SIG-M5 (cell line): ENCODE measurements at places on chromosomes 7 and 10.

DNA sequence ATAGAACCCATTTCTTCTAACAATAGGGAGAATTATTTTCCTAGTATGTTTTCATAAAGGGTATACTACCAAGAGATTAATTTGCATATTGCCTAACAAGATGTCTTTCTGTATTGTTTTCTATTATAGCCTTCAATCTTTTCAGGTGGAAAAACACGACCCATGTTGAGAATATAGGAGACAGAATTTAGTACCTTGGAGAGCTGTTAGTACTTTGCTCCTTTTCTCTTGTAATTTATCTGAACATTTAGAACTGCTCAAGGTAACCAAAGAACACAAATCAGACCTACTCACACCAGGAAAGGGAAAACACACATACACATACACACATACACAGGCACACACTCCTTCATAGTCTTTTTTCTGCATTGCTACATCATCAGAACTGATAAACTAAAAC lies 7.8 kb upstream of the TRDMT1 start:
- DNase-seq = no peak

DNA sequence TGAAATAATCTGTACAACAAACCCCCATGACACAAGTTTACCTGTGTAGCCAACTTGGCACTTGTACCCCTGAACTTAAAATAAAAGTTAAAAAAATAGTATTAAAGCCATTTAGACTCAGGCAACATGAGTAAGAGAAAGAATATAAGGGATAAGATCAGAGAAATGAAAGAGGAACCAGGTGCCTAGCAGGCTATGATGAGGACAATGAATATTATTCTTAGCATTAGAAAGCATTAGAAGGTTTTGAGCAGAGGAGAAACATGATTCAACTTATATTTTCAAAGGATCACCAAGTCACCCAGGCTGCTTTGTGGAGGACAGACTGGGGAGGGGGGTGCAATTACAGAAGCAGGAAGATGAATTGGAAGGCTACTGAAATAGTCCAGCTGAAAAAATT lies 48.1 kb upstream of the TES start:
- DNase-seq = no peak

DNA sequence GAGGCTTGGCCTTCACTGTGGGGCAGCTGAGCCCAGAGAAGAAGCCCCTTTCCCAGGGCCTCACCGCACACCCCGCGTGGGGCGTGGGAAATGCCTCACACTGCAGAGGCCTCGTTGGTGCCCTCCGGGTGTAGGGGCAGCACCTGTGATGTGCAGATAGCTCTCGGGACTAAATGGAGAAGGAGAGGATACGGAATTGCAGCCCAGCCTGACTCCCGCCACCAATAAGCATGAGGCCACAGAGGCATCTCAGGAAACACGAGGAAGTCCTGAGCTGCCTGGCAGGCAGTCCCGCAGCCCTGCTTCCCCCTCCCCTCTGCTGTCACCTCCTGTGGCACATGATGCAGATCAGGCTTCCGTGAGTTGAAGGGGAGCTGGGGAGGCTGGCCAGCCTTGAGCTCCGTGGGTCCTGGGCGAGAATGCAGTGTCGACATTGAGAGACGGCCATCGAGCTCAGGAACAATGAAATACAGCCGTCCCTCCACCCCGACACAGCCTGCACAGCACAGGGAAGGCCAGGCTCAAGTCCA lies 59.6 kb upstream of the PPP2R2D start:
- no peak for DNase-seq

GRCh38 chr10:121411004-121411403 lies 187.2 kb downstream of the FGFR2 start:
- DNase-seq = no peak

DNA sequence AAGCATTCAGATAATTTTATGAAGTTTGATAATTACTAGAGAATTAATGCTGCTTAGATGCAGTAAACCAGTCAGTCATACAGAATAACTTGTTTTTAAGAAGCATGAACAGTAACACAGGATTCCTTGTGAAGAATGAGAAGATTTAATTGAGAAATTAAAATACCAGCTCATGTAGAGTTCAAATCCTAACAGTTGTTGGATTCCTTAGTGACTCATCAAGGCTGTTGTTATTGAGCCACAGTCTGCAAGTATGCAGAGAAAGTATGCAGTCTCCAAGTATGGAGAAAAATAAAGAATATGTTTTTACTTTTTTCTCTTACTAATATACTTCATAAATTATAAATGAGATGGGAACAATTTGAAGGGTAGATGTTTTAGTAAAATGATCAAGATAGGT lies 30.2 kb upstream of the CYP26C1 start:
- DNase-seq = no peak

GRCh38 chr7:38600741-38601140 lies 30.4 kb downstream of the AMPH start:
- no peak for DNase-seq

- no peak for DNase-seq
Observed at GRCh38 chr7:124679586-124680225, 85.9 kb downstream of the GPR37 start.

DNA sequence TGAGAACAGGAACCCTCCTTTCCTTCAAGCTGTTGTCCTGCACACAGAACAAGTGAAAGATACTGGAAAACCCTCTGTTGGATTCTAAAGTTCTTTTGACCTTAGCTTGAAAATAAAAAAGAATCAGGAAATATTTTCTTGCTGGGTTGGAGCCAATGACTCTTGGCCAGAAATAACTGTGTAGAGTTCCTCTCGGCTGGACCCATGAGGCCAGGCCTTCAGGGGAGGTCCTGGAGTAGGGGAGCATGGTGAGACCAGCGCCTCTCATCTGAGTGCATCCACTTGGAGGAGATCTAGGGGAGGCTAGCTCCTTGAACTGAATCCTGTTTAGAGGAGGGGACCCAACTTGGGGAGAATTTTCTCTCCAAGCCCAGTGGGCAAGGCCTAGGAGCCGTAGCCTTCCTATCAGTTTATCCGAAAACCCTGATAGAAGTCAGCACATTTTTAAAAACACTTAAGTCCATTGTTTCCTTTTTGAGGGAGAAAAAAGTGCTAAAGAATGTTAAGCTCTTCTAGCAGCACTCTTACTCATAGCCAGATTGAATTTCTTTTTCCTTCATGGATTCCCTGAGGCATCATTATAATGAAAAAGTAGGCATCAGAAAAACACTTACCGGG lies 635.7 kb upstream of the ANKRD30A start:
- no peak for DNase-seq

DNA sequence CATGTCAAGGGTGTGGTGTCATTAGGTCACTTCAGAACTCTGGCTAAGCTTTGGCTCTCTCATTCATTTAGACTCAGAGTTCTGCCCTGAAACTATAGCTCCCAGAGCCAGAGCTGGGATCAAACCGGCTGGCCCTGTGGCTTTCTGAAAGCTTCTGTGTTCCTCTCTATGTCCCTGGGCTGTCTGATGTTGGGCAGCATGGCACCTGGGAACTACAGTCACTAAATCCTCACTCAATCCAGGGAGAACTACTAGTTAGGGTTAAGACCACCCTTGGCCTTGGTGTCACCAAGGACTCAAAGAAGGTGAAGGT lies 13.2 kb downstream of the ATG9B start:
- no peak for DNase-seq

DNA sequence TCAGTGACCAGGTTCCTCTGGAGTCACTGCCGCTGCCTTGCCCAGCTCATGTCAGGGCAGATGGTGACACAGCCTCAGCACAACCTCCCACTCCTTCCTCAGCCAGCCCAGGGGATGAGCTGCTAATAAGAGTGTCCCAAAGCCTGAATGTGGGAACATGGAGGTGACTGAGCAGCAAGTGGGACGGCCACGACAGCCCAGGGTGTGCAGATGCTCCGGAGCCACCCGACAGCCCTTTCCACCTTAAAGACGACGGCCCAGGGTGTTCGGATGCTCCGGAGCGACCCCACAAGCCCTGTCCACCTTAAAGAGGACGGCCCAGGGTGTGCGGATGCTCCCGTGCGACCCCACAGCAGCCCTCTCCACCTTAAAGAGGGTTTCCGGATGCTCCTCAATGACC lies 89.2 kb downstream of the DIP2C start:
- no peak for DNase-seq

DNA sequence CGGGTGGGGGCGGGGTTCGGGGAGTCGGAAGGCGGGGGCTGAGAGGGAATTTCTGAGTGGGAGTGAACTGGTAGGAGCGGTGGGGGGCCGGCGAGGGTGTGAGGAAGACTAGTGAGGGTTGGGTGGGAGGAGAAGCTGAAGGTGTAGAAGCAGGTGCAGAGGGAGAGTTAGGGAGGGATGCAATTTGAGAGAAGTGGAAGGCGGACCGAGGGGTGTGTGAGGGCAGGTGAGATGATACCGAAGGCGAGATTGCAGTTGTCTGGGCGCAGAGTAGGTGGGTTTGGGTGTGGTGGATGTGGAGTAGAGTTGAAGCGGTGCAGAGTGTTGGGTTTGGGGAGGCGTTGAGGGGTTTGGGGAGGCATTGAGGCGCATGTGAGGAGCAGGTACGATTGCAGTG lies 643 bp downstream of the KAT6B start:
- no peak for DNase-seq

- DNase-seq = no peak
Observed at GRCh38 chr7:32879460-32879859, 12.1 kb downstream of the KBTBD2 start.

GRCh38 chr7:14207138-14207537 lies 217.7 kb upstream of the ETV1 start:
- no peak for DNase-seq

- no peak for DNase-seq
Observed at GRCh38 chr7:128951296-128951695, 13.6 kb downstream of the IRF5 start.

GRCh38 chr7:51472873-51473272 lies 156.3 kb upstream of the COBL start:
- DNase-seq = no peak

GRCh38 chr7:130433301-130433700 lies 7.5 kb downstream of the CEP41 start:
- no peak for DNase-seq

GRCh38 chr10:123390332-123390731 lies 236.1 kb downstream of the BUB3 start:
- DNase-seq = no peak

- no peak for DNase-seq
Observed at GRCh38 chr7:148371280-148371937, 219.2 kb upstream of the C7orf33 start.

DNA sequence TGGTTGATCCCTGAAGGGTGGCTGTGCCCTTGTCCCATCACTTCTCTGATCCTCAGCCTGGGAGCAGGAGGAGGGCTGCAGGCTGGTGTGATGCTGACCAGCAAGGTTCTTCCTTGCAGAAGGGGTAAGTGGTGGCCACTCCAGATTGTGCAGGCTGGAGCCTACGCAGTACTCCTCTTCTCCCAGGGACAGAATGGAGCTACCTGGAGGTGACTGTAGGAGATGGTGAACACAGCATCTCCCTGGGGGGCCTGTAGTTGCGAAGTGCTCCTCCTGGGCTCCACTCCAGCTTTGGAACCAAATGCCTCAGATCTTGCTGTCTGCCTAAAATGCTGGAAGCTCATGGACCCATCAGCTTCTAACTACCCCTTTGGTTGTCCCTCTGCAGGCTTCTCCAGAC lies 323.6 kb upstream of the PODXL start:
- no peak for DNase-seq

GRCh38 chr10:35203745-35204144 lies 77.1 kb downstream of the CREM start:
- DNase-seq = no peak

DNA sequence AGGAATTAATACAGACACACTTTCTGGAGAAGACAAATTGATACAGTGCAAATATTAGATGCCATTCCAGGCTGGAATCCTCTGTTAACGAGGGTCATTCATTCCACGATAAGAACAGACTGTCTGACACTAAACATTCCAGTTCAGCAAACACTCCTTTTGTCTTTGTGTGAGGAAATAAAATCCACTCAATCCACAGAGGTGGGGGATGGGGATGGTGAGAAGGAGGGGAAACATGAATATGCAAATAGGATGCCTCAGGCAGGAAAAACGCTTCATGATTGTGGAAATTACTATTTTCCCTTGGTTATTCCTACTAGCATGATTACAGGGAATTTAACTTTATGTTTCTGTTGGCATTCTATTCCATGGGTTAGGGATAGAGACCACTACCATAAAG lies 196.9 kb upstream of the CDCA7L start:
- no peak for DNase-seq

- DNase-seq = no peak
Observed at GRCh38 chr10:93422118-93422517, 60.0 kb downstream of the MYOF start.

DNA sequence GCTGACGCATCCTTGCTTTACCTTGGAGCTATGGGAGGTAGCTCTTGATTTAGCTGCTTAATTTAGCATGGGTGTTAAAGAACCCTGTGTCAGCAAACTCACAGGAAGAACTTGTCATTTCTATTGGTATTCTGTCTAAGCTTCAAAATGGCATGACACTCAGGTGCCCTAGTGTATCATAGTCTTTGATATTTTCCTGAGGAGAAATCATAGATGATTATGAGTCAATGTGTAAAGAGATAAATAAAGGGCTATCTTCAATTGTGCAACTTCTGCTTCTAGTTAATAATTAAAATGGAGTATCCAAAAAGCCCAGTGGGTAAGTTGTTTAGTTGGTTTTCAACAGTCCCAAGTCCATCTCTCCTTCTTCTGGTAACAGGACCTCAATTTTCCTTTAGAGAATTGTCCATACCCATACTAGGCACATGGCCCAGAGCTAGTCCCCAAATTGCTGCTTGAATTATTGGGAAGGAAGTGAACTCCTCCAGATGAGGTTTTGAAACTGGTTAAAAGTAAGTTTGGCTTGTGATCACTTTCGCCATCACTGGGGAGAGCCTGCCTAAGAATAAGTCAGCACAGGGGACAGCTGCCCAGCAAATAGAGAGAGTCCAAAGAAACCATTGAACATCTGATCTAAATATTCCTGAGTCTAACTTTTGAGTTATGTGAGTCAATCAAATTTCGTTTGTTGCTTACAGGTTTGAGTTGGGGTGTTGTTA lies 169.0 kb upstream of the PHYHIPL start:
- no peak for DNase-seq

DNA sequence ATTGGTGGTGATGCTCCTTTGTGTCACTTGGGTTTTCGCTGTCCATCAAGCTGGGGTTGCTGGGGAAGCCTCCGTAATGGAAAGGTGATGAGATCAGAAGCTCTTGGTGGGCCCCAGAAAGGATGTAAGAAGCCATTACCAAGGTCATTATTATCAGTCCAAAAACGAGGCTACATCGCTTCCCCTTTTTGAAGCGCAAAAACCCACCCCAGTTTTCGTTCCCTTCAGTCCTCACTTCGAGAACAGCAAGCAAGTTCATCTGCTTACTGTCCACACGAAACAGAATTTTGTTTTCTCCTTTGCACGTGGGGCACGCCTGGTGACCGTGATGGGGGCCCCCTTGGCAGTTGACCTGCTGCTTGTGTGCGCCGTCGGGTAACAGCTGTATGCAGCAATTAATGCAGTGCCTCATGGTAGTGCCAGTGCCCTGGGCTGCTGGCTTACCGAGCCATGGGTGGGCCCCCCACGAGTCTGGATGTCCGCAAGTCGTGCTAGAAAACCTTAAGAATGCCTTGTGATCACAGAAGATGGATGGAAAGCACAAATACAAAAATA lies 47.5 kb downstream of the CHST15 start:
- no peak for DNase-seq

GRCh38 chr7:92768501-92769393 lies 67.6 kb downstream of the CDK6 start:
- DNase-seq = no peak
